Naive thymus-derived CD8-positive, alpha-beta T cell (primary cell): ENCODE measurements at places on chromosomes 4 and X.

DNA sequence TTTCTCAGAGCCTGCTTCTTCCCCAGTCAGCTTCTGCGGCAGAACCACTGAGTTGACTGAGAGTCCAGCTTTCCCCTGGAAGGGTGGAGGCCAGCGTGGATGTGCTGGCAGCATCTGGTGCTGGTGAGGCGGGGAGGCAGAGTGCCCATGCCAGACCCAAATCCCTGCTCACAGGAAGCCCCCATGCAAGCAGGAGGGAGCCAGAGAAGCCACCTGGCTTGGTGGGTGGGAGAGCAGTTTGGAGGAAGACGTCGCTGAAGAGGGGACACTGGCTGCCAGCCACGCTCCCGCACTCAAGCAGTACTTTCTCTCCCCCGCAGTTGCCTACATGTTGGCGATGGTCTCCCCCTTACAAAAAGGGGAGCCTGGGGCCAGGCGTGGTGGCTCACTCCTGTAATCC is 6.0 kb downstream of the PDZD4 start:
- no peak for DNase-seq

DNA sequence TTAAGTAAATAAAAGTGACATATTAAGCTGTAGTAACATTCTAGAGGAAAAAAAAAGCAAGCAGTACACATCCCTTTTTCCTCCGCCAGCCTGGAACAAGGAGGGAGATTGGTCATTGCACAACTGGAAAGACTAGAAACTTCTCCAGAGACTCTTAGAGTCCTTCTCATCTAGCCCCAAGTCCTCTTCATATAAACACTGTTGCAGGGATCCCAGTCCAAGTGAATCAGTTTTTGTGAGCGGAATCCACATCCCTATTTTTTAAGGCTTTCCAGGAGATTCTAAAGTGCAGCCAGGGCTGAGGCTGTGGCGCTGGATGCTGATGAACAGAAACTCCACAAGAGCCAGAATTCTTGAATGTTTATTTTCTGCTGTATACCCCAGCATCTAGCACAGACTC is 23.8 kb downstream of the REELD1 start:
- DNase-seq = no peak

DNA sequence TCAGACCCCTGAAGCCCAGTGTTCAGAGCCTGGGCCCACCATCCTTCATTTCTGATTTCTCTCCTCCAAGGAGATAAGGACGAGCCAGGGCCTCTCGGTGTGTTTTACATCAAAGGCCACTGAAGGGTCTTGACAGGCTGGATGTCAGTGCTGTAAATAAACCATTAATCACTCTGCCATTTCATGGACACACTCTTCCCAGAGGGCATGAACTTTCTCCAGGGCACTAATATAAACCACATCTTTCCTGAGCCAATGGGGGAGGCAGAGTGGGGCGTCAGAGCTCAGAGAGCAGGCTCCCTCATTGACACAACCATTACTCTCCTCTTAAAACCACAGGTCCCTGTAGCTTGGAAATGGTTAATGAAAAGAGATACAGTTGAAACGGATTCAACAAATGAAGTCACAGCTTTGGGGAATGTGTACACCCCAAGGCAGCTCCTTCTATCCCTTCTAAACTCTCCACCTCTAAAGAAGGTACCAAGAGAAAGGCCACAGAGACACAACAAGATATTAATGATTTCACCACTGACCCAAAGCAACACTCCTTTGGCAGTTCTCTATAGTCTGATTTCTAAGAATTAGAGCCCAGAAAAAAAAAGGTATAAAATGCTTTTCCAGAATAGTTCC is 200.6 kb downstream of the CHIC2 start:
- no peak for DNase-seq

- DNase-seq = no peak
These were observed 18.0 kb upstream of the SH3TC1 start for GRCh38 chr4:8181119-8181518.

GRCh38 chr4:11603591-11604194 is 175.0 kb upstream of the HS3ST1 start:
- DNase-seq = no peak

DNA sequence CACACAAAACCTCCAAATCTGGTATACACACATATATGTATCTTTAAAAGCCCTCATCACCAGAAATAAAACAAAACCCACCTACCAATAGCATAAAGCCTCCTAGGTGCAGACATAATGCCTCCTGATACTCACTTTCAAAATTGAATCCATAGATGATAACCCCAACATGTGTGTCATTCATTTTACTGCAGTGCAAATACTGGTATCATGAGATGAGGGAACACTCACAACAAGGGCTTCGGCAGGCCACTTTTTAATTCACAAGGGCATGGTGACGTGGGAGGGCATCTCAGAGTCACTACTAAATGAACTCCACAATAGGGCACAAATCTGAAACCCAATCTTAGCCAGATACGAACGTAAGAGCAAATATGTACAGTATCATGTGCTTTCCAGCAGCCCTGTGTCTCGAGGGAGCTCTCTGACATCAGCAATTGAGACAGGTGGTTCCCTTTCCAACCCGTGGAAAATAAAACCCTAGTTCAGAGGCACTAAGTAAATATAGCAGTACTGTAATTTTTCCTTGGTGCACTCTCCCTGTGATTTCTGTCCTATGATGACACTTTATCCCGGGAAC is 14.1 kb upstream of the PPARGC1A start:
- DNase-seq = no peak

GRCh38 chrX:64097891-64098290 is 107.6 kb downstream of the AMER1 start:
- DNase-seq = no peak

GRCh38 chr4:184437565-184438265 is 36.6 kb downstream of the IRF2 start:
- no peak for DNase-seq

DNA sequence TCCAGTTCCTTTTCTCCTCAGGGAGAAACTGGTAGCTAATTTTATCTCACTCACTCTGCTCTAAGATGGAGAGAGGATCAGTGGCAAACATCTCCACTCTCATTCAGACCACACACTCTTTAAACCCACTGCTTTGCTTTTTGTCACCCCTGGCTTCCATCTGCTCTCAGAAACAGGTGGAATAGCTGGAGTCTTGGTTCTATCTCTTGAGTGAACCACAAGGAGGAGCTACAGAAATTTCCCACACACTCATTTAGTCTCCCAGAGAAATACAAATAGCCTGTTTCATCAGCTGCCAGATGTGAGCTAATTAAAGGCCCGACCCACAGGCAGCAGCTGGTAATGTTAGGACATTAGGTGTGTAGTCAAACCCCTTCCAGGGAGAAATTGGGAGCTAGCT is 96.6 kb downstream of the STPG2 start:
- DNase-seq = no peak

- DNase-seq = no peak
These were observed 22.7 kb downstream of the NOP14 start for GRCh38 chr4:2940267-2941137.

DNA sequence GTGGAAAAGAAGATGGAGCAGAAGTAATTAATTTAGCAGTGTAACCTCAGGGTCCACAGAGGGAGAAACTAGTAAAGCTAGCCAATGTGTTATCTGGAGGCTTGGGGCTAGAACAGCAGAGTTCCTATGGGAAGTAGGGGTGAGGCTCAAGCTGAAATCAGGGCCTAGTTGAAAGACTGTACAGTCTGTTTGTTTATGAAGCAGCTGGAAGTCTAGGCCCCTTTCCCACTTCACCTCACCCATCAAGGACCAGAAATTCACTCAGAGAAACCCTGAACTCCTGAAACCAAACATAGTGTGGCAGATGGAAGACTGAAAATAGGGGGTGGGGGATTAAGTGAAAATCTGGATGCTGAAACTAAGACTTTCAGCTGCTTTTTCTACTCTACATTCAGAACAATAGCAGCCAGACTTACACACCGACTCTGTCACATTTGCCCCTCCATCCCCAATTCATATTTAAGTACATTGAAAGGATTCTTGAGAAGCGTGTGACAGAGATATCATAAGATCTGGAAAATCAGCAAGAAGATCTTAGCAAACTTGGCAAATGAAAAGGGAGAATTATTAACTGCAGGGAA is 32.6 kb upstream of the FAM241A start:
- DNase-seq = no peak

DNA sequence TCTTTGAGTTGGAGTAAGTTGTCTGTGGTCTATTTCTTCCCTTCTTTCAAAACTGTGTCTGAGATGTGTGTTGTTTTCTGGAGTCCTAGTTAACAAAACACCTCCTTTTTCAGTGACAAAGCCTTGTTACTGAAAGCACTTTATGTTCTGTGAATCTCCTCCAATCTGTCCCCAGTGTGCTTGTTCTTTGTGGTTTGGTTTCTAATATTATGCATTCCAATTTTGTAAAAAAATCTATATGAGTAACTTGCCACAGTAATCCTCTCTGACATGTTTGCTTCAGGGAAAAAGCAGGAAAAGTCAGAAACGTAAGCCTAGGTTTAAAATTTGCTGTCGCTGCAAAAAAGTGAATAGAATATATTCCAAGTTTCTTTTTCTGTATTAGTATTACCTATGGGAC is 12.4 kb downstream of the PRRG1 start:
- DNase-seq = no peak

DNA sequence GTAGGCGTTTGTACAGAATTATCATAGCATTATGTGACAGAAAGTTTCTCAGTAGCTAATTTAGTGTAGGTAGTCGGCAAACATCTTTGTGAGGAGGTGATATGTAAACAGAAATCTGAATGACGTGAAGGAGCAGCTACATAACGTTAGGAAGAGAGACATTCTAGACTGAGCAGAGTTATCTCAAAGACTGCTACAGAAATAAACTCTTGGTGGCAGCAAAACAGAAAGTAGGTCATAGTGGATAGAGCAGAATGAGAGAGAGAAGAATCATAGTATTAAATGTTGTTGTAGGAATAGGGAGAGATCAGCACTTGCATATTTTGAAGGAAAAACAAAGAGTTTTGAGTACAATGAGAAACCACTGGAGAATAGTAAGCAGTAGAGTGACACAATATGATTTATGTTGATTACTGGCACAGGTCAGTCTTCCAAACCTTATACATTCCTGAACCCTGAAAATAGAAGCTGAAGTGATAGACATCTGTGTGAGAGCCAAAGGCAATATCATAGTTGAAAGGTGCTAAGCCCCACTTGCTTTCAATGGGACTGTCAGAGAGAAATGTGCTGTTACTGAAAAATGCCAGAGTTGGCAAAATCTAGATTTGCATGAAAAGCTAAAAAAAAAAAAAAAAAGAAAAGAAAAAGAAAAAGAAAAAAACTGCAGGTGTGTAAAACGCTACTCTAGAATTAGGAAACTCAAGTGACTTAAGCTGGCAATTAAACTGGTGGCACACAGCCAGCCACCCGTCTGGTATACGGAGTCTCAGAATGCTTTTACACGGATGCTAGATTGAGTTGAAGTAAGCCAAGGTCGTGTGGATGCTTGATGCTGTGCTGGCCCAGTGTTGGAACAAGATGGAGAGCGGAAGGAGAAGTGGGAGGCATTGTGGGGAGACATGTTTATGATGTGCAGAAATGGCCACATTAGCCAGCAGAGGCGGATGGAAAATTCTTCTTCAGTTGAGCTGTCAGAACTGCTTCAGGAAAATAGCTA is 750.2 kb upstream of the HS3ST1 start:
- DNase-seq = no peak
